Stimulated activated CD8-positive, alpha-beta memory T cell treated with anti-CD3 and anti-CD28 coated beads, Interleukin-15, amount 100 ng/mL, for 4 hours (primary cell): ENCODE measurements at places on chromosomes 1 and 21.

- DNase-seq, result no peak
Observed at GRCh38 chr1:121516234-121516967, 331.6 kb downstream of the SRGAP2C start.

DNA sequence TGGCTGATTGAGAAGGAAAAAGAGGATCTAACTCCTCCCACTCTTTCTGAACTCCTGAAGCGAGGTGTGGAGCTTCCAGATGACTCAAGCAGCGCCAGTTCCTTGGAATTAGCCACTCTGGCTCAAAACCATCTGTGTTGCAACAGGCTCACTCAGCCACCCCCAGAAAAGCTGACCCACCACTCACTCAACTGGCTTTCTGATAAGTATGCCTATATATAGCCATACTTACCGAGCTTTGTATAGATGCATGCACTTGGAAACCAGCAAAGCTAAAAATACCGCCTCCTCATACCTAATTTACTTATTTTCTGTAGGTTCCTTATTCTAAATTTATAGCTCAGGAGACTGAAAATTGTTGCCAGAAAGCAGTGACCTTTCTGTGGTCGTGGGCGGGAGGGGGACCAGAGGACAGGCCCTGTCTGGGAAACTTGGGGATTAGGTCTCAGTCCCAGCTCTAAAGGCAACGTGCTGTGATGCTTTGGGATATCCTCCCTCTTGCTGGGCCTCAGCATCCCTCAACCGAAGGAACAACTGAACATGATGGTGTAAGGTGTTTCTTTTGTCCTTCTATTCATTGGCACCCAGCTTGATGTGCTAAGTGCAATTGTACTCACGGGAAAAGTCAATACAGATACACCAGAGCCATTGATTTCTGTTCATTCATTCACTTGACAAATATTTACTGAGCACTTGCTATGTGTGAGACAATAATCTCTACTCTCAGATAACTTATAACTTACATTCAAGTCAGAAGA is 65.7 kb downstream of the NENF start:
- DNase-seq, result no peak

GRCh38 chr1:16396591-16396990 is 29.5 kb downstream of the SZRD1 start:
- DNase-seq, result no peak

GRCh38 chr1:173297798-173298391 is 90.8 kb upstream of the TNFSF4 start:
- no peak for DNase-seq

DNA sequence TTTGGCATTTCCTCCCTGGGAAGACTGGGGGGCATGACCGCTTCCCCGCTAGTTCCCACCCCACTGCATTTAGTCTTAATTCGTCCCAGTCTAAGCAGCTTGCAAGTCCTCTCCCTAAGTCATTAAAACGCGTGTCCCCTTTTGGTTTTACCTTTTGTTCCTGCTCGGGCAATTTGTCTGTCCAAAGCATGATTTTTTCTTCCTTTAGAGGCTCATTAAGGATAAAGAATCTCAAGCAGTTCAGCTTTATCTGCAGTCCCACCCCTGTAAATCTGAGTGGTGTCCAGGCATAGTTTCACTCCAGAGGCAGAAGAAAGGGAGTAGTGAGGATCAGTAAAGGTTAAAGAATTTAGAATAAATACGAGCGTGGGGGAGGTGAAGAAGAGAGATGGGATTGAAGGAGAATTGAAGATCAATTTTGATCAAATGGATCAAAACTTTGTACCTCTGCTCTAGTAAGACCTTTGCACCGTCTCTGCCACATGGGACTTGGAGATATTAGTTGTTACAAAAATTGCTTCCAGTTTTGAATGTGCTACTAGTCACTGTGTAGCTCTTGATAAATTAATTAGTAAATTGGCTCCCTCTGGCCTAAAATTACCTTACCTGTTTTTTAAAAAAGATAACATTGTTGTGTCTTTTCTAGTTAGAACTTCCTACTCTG is 989 bp upstream of the ETV3 start:
- no peak for DNase-seq

- no peak for DNase-seq
Observed at GRCh38 chr1:237817277-237817676, 73.4 kb downstream of the ZP4 start.

GRCh38 chr1:71068325-71069240 is 12.3 kb downstream of the ZRANB2 start:
- DNase-seq, result no peak

- DNase-seq, result no peak
Observed at GRCh38 chr1:61561666-61562065, 163.3 kb downstream of the TM2D1 start.

DNA sequence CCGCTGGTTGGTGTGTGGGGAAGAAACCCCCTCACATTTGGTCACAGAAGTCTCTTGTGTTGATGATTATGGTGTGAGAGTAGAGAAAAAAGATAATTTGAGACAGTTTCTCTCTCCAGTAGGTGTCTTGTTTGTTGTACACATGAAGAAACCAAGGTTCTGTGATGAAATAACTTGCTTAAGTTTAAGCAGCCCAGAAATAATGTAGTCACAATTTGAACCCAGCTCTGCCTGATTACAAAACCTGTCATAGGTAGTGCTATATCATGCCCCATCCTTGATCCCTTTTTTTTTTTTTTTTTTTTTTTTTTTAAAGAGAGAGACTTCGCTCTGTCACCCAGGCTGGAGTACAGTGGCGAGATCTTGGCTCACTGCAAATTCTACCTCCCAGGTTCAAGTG is 4.9 kb downstream of the MFN2 start:
- no peak for DNase-seq

DNA sequence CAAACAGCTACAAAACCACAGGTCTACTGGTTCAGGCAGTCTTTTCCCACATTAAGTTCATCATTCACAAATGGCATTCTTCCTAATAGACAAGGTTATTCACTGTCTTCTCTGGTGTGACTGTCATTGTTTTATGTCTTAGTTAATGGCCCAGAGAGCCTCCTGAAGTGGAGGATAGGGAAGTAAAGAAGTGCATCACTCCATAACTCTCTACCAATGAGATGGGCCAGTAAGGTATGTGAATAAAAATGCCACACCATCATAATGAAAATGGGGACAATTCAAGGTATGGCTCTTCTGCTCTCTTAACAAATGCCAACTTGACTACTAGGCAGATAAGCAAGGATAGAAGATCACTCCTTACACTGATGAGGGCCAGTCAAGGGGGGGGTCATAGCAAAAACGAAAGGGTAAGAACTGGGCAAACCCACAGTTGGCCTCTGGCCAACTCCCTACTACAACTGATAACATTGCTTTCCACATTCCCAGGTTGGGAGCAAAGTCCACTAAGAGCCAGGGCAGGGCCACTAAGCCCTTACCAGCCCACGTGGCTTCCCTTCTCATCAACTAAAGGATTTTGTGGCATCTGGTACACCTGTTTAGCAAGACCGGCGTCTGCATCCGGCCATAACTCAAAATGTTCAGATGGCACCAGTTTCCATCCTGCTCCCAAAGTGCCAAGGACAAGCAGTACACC is 10.0 kb downstream of the PABPC4 start:
- no peak for DNase-seq

- DNase-seq, result no peak
Observed at GRCh38 chr21:40841524-40842196, 5.3 kb downstream of the DSCAM start.

GRCh38 chr1:211876851-211877590 is 46.5 kb upstream of the LPGAT1 start:
- DNase-seq, result no peak

DNA sequence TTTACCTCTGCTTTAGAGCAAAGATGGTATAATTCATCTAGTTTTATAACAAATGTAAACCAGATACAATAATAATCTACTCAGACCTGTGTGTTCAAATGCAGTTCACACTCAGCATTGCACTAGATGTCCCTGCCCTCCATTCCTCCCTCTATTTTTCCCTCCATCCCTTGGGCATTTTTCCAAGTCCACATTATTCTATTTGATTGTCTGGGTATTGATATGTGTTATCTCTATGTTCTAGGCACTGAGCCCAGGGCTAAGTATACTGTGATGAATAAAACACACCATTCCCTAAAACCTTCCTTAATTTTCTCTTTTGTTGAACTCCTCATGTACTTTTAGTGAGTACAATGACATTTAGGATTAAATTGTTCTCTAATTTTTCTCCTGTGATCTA is 66.2 kb upstream of the HMCN1 start:
- DNase-seq, result no peak

GRCh38 chr1:3571263-3571662 is 40.0 kb downstream of the MEGF6 start:
- no peak for DNase-seq

GRCh38 chr1:11158291-11158690 is 30.9 kb upstream of the ANGPTL7 start:
- no peak for DNase-seq

GRCh38 chr1:18154430-18155194 is 47.0 kb downstream of the IGSF21 start:
- no peak for DNase-seq

- no peak for DNase-seq
Observed at GRCh38 chr1:3313576-3313950, 140.9 kb upstream of the ARHGEF16 start.

DNA sequence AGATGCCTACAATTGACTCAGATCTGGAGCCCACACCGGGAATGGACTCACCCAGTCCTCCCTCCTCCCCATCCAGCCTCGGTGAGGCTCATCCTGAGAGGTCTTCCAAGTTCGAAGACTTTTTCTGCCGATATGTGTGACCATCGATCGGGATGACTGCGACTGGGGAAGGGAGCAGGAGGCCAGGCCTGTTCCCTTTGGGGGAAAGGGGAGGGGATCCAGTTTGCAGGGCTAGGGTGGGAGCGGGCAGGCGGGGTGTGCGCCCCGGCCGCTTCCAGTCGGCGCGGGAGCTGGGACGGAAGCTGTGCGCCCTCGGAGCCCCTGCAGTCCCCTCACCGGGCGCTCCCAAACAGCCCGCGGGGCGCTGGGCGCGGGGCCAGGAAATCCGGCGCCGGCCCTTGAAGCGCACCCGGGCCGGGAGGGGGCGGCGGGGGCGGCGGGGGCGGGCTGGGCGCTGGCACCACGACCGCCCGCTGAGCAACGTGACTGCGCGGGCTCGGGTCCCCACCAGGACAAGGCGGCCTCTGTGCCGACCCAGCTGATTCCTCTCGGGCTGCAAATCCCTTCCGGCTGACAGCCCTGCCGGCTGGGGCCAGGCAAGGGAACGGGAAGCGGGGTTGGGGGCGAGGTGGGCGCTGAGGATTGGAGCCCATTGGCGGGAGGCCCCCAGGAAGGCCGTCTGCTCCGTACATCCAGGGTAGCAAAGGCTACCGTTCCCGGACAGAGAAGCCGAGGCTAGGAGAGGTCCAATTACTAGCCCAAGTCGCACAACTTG is 103.9 kb downstream of the EBNA1BP2 start:
- DNase-seq, result no peak

DNA sequence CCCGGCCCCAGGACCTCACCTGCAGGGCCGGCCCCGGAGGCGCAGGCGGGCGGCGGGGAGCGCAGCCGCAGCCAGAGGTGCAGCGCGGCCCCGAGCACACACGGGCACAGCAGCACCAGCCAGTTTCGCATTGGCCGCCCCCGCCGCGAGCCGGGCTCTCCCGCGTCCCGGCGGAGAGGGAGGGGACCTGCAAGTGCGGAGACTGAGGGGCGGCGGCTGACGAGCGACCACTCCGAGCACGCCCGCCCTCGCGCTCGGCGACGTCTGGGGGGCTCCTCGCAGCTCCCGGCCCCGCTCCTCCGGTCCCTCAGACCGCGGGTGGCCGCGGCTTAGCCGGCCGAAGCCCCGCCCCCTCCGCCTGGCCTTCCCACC is at the start of gene B3GALNT2:
Gene B3GALNT2, minus strand, starts transcription at position 331 of the 372 bp plus-strand sequence. Its CDS starts 200 bp downstream, at position 131.
- no peak for DNase-seq

GRCh38 chr1:12594966-12595756 is 22.8 kb downstream of the DHRS3 start:
- no peak for DNase-seq

DNA sequence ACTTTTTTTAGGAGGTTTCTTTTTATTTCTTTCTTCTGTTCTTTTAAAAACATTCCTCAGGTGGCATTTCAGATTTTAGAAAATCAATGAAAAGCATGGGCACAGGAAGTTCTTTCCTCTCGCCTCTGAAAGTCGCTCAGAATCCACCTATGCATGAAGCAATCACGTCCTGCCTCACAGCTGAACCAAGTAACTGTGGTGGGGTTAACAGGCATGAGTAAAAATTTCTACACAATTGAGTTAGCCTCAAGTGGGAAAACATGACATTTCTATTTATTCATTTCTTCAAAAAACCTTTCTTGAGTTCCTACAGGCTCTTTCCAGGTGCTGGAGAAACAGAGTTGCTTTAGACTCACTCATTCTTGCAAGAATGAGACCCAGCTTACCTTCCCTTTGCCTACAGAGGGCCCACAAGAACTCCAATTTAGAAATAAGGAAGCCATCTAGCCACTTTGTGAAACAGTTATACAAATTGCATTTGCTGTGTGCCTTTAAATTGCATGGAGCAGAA is 508.9 kb upstream of the PKN2 start:
- DNase-seq, result no peak

- no peak for DNase-seq
Observed at GRCh38 chr1:204576422-204576821, 60.2 kb downstream of the MDM4 start.

DNA sequence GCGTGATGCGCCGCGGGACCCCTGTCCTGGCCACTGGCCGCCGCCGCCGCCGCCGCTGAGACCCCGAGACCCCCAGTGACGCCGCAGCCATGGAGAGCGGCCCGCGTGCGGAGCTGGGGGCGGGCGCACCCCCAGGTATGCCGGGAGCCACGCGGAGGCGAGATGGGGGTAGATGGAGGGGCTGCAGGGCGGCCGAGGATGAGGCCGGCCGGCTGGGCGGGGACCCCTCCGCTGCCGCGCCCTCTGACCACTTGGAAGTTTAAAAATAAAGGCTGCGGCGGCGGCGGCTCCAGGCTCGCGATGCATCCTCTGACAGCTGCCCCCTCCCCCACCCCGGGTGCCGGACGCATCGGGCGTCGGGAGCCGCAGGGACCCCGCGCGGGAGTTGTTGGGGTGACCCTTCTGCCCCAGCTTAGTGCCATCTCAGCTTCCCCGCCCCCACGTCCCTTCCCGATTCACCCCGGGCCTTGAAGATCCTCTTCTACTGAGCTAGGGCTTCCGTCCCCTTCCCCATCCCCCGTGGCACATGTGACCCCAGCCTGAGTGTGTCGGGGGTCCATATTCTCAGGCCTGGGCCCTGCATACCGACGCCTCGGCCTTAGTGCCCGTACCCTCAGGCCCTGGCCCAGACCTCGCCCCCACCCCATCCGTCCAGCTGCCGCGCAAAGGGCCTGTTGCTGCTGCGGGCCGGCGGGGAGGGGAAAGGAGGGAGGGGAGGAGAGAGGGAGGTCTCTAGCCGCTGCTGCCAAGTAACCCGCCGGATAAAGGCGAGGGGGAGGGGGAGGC is 562 bp downstream of the MAP7D1 start:
- no peak for DNase-seq

GRCh38 chr1:107138166-107138565 is 2.7 kb upstream of the NTNG1 start:
- DNase-seq, result no peak

GRCh38 chr1:1264868-1265272 is 8.8 kb downstream of the UBE2J2 start:
- DNase-seq, result no peak
